ENCODE measurements at places on chromosomes 13 and 19.

DNA sequence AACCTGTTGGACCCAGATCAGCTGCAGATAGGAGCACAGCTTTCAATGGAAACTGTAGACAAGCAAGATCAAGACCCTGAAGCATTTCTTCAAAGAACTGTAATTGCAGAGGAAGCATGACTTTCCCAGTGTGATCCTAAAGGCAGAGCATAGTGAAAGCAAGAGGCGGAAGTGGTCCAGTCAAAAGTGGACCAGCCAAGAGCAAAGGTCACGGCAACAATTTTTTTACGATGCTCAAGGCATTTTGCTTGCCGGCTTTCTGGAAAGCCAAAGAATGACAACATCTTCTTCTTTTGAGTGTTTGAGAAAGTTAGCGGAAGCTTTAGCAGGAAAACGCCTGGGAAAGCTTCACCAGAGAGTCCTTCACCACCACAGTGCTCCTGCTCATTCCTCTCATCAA lies 111.6 kb downstream of the RNF17 start:
- DNase-seq, result no peak

DNA sequence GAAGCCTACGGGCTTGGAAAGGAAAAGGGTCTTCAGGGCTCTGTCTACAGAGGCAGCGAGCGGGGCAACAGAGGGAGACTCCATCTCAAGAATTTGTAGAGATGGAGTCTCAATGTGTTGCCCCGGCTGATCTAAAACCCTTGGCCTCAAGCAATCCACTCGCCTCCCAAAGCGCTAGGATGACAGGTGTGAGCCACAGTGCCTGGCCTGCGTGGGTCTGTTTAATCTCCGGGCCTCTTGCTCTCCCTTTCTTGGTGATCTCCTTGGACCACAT lies 8.1 kb downstream of the RPS9 start:
- DNase-seq, result no peak

DNA sequence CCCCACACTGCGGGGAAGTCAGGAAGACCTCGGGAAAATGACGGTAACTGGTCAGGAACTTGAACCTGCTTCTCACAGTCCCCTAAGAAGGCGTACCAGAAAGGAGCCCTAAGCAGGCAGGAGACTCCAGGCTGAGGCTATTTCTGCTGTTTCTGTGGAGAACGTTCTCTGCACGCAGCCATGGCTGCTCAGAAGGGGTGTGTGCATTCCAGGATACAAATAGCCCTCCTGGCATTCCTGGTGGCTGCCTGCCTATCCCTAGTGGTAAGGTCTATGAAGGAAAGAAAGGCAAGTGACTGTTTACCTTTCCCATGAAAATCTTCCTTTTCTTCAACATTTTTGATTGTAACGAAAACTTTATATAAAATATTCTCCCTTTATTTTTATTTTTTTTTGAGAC lies 2.5 kb downstream of the SGCG start:
- DNase-seq, result no peak

- no peak for DNase-seq
Observed at GRCh38 chr13:51714663-51715168, 89.2 kb downstream of the DHRS12 start.

GRCh38 chr13:76928456-76928855 lies 19.9 kb upstream of the ACOD1 start:
- peak; percentile 19 for DNase-seq

DNA sequence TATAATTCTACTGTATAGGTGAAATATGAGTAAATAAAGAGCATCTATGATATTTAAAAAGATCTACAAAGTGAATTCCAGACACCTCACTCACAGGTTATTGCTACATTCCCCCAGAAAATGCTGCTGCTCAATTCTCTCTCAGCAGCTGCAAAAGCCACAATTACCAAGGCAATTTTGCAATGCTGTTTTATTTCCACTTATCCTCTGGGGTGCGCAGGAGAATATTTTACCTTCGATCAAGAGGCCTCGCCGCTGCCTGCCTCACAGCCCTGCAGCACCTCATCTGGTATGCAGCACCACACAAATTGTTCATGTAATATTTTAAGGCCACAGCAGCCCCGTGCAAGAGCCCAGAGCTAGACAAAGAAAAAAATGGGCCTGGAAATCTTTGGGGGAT lies 333.2 kb downstream of the DNAJC15 start:
- DNase-seq, result no peak

DNA sequence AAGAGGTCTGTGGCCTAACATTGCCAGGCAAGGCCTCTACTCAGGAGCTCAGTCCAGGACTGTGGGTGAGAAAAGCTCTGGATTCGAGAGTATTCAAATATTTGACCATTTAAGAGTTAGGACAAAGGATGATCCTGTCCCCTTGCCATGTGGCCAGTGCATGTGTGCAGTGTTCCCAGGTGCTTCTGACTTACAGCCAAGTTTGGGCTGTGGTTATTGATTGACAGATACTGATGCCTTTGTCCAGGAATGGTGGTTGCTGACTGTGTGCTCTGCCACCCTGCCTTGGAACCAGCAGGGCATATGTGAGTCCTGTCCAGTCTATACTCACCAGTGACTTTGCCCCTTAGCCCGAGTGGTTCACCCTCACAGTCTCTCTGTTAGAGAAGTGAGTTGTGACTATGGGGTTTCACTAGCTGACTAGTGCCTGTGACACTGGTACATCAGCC lies 51.9 kb downstream of the GARRE1 start:
- no peak for DNase-seq

DNA sequence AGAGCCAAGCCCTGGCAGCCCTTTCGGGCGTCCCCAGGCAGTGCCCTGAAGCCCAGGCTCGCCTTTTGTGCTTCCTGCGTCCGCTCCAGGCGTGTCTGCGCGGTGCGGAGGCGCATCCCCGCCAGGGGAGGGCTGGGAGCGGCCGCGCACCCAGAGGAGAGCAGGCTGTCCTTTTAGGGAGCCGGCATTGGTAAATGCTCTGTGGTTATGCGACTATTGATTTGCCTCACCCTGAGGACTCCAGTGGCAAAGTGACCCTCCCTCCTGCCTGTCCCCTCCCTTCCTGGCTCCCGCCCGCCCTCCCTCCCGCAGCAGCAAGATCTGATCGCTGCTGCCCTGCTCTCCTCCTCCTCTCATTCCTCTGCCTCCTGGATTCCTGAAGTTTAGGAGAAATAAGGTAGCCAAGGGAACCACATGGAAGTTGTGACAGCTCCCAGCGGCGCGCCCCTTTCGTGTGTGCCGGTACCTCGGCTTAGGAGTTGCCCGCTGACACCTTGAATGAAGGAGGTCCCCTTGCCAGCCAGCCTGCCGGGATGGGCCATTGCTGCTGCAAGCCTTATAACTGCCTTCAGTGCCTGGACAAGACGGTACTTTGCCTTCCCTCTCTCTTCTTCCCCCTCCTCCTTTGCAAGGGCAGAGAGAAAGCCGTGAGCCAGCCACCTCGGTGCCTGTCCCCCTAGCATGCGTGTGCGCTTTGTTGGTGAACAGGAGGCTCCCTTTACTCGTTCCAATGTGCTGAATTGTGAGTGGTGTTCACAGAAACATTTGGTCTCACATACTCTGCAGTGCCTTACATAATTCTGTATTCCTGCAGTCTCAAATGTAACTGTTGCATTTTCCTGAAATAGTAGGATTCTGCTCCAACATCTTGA lies 166.9 kb downstream of the SLC7A1 start:
- peak; percentile 12 for DNase-seq

Data from DMS153 (cell line).